ENCODE measurements at places on chromosomes 4 and X. TPM values are rescaled to one million over a fixed set of nuclear protein-coding genes. Genes with fewer than 3 reads are reported as not detected.

Gene KCND1
- total RNA-seq: 1.0 TPM

Gene UGT8
- total RNA-seq: not detected

DNA sequence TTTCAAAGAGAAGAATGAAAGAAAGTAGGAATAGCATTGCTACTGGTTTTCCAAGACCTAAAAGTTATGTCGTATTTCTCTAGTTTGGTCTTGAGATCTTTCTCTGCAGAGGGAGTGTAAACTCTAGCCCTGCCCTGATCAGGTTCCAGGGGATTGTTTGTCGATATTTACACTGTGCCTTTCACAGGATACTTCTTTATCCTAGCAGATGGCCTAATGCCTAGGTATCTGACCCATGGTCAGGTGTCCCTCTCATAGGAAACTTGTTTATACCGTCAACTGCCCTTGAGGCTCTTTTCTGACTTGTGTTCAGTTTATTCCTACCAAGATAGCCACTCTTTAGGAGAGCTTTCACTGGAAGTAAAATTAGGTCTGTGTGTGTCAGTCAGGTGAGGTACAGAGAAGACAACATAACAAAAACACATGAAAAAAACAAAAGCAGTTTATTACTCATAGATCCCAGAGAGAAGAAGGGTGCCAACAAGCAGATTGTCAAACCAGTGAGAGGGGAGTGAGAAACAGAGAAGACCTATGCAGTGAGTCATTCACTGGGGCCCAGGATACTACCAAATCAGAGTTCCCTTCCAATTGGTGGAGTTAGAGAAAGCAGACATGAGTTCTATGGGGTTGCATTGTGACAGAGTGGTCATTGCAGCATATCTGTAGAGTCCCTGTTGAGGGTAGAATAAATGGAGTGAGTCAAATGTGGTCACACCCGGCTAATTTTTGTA is 40.6 kb upstream of the THOC2 start:
- H3K4me1 ChIP-seq: no peaks in the 10 kb centered on the region
- H3K4me3 ChIP-seq: no peak overlapping the region

DNA sequence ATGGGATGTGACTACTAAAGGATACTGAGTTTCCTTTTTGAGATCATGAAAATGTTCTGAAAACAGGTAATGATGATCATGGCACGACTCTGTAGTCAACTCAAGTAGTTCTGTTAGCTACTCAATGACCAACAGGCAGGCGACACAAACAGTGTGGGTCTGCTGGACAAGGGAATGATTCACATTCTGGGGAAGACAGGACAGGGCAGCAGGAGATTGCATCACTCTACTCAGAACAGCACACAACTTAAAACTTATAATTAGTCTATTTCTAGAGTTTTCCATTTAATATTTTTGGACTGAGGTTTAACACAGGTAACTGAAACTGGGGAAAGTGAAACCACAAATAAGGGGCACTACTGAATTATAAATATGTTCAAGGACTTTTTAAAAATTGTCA is 365.2 kb downstream of the PRDM5 start:
- no peak overlapping the region for H3K27ac ChIP-seq
- H3K4me1 ChIP-seq: no peaks in the 10 kb centered on the region
- H3K36me3 ChIP-seq: no peaks in the 10 kb centered on the region
- H3K27me3 ChIP-seq: no peaks in the 10 kb centered on the region

- no peaks in the 10 kb centered on the region for H3K27me3 ChIP-seq
- H3K27ac ChIP-seq: no peak overlapping the region
- no peaks in the 10 kb centered on the region for H3K36me3 ChIP-seq
- no peak overlapping the region for H3K4me3 ChIP-seq
These were observed 387.5 kb downstream of the GRIA2 start for GRCh38 chr4:157607996-157608395.

- H3K27ac ChIP-seq: no peak overlapping the region
- no peaks in the 10 kb centered on the region for H3K36me3 ChIP-seq
- H3K4me1 ChIP-seq: no peaks in the 10 kb centered on the region
- H3K27me3 ChIP-seq: no peaks in the 10 kb centered on the region
- H3K4me3 ChIP-seq: no peak overlapping the region
These were observed 46.7 kb downstream of the WWC2 start for GRCh38 chr4:183145773-183146172.

Gene ATP5ME
- total RNA-seq: 285 TPM

Gene GPRASP3
- total RNA-seq: 9.9 TPM

DNA sequence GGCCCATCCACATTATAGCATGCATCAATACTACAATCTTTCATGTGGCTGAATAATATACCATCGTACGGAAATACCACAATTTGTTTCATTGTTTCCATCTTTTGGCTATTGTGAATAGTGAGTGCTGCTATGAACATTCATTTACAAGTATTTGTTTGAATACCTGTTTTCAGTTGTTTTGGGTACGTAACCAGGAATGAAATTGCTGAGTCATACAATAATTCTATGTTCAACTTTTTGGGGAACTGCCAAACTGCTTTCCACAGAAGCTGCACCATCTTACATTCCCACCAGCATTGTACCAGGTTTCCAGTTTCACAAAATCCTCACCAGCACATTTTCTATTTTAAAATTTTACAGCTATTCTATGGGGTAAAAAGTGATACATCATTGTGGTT is 28.5 kb upstream of the MANBA start:
- DNase-seq: no peak
- H3K27me3 ChIP-seq: no peaks in the 10 kb centered on the region
- H3K27ac ChIP-seq: no peak overlapping the region
- no peaks in the 10 kb centered on the region for H3K36me3 ChIP-seq
- H3K4me1 ChIP-seq: no peaks in the 10 kb centered on the region

DNA sequence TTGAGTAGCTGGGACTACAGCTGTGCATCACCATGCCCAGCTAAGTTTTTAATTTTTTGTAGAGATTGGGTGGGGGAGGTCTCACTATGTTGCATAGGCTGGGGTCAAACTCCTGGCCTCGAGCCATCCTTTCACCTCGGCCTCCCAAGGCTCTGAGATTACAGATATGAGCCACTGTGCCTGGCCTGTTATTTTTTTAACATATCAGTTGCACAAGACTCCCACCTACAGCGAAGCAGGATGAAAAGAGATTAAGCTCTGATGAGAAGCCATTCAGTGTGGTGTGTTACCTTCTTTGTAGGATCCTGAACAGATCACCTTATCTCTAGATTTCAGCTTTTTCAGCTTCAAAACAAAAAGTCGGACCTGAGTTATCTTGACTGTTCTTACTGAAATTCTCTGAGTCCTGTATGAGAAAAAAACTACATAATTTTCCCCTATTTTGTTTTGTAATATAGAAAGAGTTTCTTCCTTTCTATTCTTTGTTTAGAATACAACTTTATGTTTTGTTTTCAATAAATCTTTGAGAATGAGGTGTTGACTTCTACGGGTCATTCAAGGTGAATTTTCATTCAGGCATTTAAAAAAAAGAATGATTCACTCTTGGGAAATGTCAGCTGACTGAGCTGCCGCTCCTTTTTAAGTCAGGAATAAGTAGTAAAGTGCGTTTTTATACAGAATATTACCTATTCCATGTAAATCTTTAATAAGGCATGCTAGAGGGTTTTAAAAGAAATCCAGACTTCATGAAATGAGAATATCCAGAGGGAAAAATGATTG is 134.6 kb downstream of the ARSF start:
- H3K27ac ChIP-seq: no peak overlapping the region
- no peaks in the 10 kb centered on the region for H3K27me3 ChIP-seq
- no peaks in the 10 kb centered on the region for H3K4me1 ChIP-seq

- H3K4me1 ChIP-seq: no peaks in the 10 kb centered on the region
- H3K27ac ChIP-seq: no peak overlapping the region
- no peaks in the 10 kb centered on the region for H3K27me3 ChIP-seq
- DNase-seq: no peak
These were observed 113.8 kb upstream of the ARSJ start for GRCh38 chr4:114093221-114093715.

GRCh38 chrX:39516427-39516841 is 581.3 kb downstream of the BCOR start:
- H3K27me3 ChIP-seq: peaks cover 8% of the 10 kb centered on the region
- H3K36me3 ChIP-seq: no peaks in the 10 kb centered on the region
- no peak overlapping the region for H3K27ac ChIP-seq

- DNase-seq: no peak
- H3K27me3 ChIP-seq: no peaks in the 10 kb centered on the region
- no peaks in the 10 kb centered on the region for H3K4me1 ChIP-seq
- H3K4me3 ChIP-seq: no peak overlapping the region
- no peaks in the 10 kb centered on the region for H3K36me3 ChIP-seq
These were observed 75.0 kb upstream of the PAQR3 start for GRCh38 chr4:79014230-79014629.

Gene DCAF12L1
- not detected for total RNA-seq

Gene ARAF
- 101 TPM for total RNA-seq

GRCh38 chr4:153039542-153040185 is 103.5 kb downstream of the FHDC1 start:
- H3K27me3 ChIP-seq: no peaks in the 10 kb centered on the region
- H3K27ac ChIP-seq: no peak overlapping the region
- no peak overlapping the region for H3K4me3 ChIP-seq
- H3K36me3 ChIP-seq: no peaks in the 10 kb centered on the region
- DNase-seq: no peak

Gene LNX1
- total RNA-seq: 1.2 TPM

- no peak overlapping the region for H3K4me3 ChIP-seq
- H3K27me3 ChIP-seq: no peaks in the 10 kb centered on the region
- H3K27ac ChIP-seq: no peak overlapping the region
- no peak for DNase-seq
- no peaks in the 10 kb centered on the region for H3K4me1 ChIP-seq
These were observed 87.5 kb downstream of the TRAPPC11 start for GRCh38 chr4:183746305-183747229.

DNA sequence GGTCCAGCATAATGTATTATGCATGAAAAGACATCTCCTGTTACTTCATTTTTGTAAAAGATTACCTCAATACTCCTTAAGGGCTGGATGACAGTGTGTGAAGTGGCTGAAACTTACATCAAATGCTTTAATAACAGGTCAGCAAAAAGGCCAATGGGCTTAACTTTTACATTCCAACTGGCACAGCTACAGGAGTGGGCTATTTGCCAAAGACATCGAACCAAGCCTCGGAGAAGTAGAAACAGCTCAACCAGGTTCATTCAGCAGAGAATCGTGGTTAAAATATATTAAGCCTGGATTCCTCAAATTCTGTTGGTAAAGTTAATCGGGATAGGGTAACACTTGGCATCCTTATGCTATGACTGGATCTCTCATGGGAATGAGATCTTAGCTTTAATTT is 639.7 kb downstream of the TRIML1 start:
- no peaks in the 10 kb centered on the region for H3K27me3 ChIP-seq
- no peaks in the 10 kb centered on the region for H3K36me3 ChIP-seq
- DNase-seq: no peak
- no peaks in the 10 kb centered on the region for H3K4me1 ChIP-seq
- H3K27ac ChIP-seq: no peak overlapping the region
- H3K4me3 ChIP-seq: no peak overlapping the region

DNA sequence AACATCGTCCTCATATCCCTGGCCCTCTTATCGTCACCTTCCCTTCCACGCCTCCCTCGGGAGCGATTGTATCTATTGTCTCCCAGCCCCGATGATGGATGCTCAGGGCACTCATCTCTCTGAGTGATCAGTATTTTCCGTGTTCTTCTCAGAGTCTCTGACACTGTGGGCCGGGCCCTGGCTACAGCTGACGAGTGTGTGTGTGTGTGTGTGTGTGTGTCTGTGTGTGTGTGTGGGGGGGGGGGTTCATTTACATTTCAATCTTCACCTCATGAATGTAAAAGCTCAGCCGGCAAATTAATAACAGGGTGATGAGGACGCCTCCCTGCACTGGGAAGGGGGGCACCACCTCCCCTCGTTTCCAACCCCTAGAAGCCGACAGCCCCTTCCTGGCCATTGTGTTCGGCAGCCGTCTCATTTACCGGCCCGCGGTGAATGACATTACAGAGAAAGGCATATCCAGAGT is 159.5 kb downstream of the SHOX start:
- no peaks in the 10 kb centered on the region for H3K4me1 ChIP-seq
- no peak for DNase-seq
- no peak overlapping the region for H3K27ac ChIP-seq
- no peaks in the 10 kb centered on the region for H3K36me3 ChIP-seq

- peaks cover 6% of the 10 kb centered on the region for H3K27me3 ChIP-seq
- no peak overlapping the region for H3K4me3 ChIP-seq
- H3K4me1 ChIP-seq: no peaks in the 10 kb centered on the region
- H3K27ac ChIP-seq: no peak overlapping the region
- no peaks in the 10 kb centered on the region for H3K36me3 ChIP-seq
These were observed 8.3 kb downstream of the GPR143 start for GRCh38 chrX:9757366-9757765.

GRCh38 chr4:140047786-140048185 is 106.2 kb downstream of the MAML3 start:
- no peak for DNase-seq
- H3K4me3 ChIP-seq: no peak overlapping the region
- no peaks in the 10 kb centered on the region for H3K27me3 ChIP-seq
- no peaks in the 10 kb centered on the region for H3K36me3 ChIP-seq
- peaks cover 4% of the 10 kb centered on the region for H3K4me1 ChIP-seq
- H3K27ac ChIP-seq: no peak overlapping the region

DNA sequence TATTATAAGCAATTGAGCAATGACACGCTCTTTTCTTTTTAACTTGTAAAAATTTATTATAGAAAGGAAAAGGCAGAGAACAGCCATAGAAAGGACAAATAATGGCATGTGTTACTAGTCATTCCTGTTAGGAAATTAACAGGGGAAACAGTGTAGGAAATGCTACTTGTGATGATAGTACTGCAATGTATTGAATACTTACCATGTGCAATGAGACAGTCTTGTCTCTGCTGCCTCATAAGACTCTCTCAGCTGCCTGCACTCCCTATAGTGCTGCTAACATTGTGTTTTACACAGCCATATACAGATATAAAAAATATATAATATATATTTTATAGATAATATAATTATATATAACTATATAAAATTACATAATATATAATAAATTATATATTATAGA is 62.3 kb upstream of the SHOX start:
- H3K36me3 ChIP-seq: no peaks in the 10 kb centered on the region
- H3K27me3 ChIP-seq: no peaks in the 10 kb centered on the region
- H3K4me1 ChIP-seq: no peaks in the 10 kb centered on the region
- no peak overlapping the region for H3K27ac ChIP-seq

Gene CABS1
- not detected for total RNA-seq

GRCh38 chr4:146236216-146236615 is 21.9 kb downstream of the REELD1 start:
- no peak for DNase-seq
- peaks cover 5% of the 10 kb centered on the region for H3K4me1 ChIP-seq
- no peak overlapping the region for H3K4me3 ChIP-seq
- H3K27me3 ChIP-seq: no peaks in the 10 kb centered on the region
- H3K27ac ChIP-seq: no peak overlapping the region

- DNase-seq: no peak
- no peaks in the 10 kb centered on the region for H3K27me3 ChIP-seq
- no peak overlapping the region for H3K4me3 ChIP-seq
These were observed 42.1 kb downstream of the NFKB1 start for GRCh38 chr4:102543030-102543928.

Gene XKRX
- total RNA-seq: 1.6 TPM

DNA sequence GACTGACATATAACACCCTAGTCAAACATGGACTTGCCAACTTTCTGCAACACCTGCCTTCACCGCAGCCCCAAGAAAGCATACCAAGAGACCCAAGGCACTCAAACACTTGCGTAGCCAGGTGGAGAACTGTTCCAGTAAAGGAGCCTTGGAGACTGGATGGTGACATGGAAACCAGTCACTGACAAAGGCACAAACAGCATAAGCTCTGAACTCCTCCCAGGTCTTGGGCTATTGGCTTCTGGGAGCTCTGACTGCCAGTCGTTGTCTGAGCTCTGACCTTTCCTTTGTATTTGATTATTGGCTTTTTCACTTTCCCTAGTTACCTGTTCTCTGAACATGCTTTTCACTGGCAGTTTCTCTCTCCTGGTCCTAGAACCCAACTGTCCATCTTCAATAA is 38.3 kb downstream of the ARAP2 start:
- no peak overlapping the region for H3K27ac ChIP-seq
- no peak overlapping the region for H3K4me3 ChIP-seq
- H3K4me1 ChIP-seq: no peaks in the 10 kb centered on the region
- no peaks in the 10 kb centered on the region for H3K27me3 ChIP-seq
- DNase-seq: no peak

Gene VEGFC
- total RNA-seq: 8.1 TPM

Gene SOX3
- not detected for total RNA-seq

Gene UGDH
- total RNA-seq: 41.7 TPM

All from adrenal gland (tissue), 19 donors.